Stimulated activated CD4-positive, alpha-beta T cell treated with anti-CD3 and anti-CD28 coated beads, Interleukin-15, amount 100 ng/mL, for 1 hour (primary cell): ENCODE measurements at places on chromosomes 12 and 14.

- no peak for DNase-seq
These were observed 25.4 kb upstream of the ALG10B start for GRCh38 chr12:38291160-38291559.

- no peak for DNase-seq
These were observed 215.0 kb downstream of the BMP4 start for GRCh38 chr14:53741479-53742232.

GRCh38 chr14:57378661-57379060 lies 11.7 kb upstream of the NAA30 start:
- DNase-seq, result no peak

DNA sequence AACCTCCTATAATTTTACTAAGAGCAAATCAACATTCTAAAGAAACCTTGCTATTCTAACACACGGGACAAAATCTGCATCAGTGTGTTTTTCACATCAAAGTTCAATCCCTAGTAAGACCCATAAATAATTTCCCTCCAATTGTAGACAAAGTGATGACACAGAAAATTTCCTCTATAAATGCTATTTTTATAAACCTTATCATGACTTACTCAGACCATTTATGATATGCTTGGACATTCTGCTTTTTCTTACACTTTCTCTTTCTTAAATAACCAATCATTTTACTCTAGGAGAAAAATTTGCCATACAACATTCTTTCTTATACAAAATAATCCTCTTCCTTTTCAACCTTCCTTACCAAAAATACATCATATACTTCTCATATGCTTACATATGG lies 67.0 kb downstream of the SDR9C7 start:
- DNase-seq, result no peak

DNA sequence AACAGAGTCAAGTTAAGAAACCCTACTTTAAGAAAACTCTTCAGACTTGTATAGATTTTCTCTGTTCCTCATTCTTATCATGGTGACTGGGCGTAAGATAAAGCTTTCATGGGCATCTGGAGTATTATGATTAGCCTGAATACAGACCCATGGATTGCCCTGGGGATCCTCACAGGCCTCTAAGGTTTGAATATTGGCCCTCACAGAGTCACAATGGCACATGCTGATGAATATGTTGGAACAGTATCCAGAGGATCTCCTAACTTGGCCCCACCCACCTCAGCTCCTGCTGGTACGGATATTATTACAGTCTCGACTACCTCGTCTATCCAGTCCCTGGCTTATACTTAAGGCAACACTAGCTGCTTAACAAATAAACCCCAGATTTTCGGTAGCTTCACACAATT lies 8.1 kb downstream of the OSBPL8 start:
- DNase-seq, result no peak

- no peak for DNase-seq
These were observed 121.3 kb downstream of the BBS10 start for GRCh38 chr12:76226956-76227355.

DNA sequence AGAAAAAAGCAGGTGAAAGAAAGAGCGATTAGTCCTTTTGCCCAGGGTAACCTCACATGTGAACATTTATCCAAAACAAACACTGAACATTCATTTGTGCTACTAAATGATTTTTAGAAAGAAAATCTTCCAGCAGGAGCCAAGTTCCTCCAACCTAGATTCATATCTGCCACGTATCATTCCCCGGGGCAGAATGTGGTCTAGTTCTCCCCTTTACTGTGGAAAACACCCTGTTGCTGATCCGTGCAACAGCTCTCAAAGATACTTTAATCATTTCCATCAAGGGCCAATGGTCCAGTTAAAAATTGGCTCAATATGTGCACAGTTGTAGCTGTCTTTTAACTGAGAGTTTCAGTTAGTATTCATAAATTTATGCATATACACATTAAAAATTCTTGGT lies 479.1 kb downstream of the ATP23 start:
- DNase-seq, result no peak

GRCh38 chr14:44135972-44136371 lies 371.1 kb downstream of the FSCB start:
- no peak for DNase-seq

GRCh38 chr14:95695051-95695450 lies 8.8 kb downstream of the TCL1B start:
- no peak for DNase-seq
